ENCODE measurements at places on chromosomes 12 and 14. TPM values are rescaled to one million over a fixed set of nuclear protein-coding genes. Genes with fewer than 3 reads are reported as not detected.

Gene SPTB
- not detected for total RNA-seq

Gene OR4K5
- total RNA-seq: not detected

DNA sequence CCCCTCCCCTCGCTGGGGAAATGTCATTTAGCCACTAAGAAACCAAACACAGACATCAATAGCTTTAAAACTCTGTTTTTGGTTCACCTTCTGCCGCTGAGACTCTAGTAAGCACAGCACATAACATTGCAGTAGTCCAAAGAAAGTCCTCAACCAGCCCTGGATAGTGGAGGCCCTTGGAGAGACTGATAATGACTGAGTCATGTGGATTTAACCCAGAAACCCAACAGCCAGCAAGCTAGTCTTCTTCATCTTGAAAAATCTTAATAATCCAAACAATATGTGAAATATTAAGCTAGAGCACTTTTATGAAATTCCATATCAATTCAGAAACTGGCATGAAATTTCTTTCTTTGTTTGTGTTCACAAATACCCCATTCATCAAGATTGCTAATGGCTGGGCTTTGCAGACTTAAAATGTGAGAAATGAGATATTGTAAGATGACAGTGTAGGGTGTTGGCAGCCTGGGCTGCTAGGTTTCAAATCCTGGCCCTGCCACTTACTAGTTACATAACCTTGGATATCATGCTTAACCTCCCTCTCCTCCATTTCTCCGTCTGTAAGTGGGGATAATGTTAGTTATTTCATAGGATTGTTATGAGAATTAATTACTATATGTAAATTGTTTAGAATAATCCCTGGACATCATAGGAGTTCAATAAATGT is 40.1 kb downstream of the RERG start:
- no peak for DNase-seq

DNA sequence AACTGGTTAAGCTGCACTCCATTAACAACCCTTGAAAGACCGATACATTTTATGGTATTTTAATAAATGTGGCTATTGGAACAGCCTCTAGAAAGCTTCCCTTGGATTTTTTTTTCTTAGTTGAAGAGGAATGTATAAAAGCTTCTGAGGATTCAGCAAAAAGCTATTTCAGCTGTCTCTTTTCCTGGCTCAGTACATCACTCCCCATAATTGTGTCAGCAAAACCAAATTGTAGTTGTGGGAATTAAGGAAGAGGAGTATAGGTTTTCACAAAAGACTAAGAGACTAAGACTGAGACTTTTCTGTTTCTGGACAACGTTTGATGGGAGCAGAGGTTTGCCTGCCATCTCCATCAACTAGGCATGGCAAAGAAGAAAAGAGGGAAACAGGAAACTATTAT is 106.5 kb downstream of the C12orf50 start:
- DNase-seq: no peak

GRCh38 chr14:67486890-67487289 is 1.6 kb downstream of the TMEM229B start:
- no peak for DNase-seq

DNA sequence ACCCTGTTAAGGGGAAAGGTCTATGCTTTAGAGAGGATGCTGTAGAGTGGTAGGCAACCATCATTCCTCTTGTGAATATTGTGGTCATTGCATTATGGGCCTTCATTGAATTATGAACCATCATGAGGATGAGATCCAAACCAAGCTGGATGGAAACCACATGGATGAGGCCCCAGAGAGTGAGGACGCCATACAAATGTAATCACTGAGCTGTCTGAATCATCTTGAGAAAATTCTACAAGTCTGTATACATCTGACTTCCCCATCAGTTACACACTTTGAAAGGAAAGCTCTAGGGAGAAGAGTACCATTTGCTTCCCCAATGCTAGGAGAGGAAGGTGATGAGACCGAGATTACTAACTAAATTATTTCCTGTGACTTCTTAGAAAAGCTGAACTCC is 172.9 kb downstream of the CACNA1C start:
- DNase-seq: no peak

- no peak for DNase-seq
Measured at GRCh38 chr14:50602035-50602434, 42.1 kb downstream of the ATL1 start.
